ENCODE measurements at places on chromosomes 7 and 10. TPM values are rescaled to one million over a fixed set of nuclear protein-coding genes. Genes with fewer than 3 reads are reported as not detected.

- no peak for DNase-seq
Observed at GRCh38 chr10:124674768-124675222, 69.4 kb downstream of the FAM53B start.

DNA sequence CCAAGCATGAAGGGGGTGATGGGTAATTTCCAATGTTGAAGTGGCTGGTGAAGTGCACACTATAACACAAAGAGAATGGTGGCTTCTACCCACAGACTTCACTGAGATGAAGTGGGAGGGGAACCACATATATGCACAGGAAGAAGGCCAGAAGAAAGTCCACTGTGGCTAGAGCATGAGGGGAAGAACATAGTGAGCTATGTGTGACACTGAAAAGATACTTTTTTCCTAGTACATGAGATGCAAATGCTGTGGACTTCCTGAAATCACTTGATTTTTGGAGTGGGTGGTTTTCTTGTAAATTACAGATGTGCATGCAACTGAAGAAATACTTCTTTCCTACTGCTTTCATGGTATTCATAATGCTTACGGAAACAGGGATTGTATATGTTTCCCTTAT, 115.6 kb upstream of the PHYHIPL start:
- no peak for DNase-seq

DNA sequence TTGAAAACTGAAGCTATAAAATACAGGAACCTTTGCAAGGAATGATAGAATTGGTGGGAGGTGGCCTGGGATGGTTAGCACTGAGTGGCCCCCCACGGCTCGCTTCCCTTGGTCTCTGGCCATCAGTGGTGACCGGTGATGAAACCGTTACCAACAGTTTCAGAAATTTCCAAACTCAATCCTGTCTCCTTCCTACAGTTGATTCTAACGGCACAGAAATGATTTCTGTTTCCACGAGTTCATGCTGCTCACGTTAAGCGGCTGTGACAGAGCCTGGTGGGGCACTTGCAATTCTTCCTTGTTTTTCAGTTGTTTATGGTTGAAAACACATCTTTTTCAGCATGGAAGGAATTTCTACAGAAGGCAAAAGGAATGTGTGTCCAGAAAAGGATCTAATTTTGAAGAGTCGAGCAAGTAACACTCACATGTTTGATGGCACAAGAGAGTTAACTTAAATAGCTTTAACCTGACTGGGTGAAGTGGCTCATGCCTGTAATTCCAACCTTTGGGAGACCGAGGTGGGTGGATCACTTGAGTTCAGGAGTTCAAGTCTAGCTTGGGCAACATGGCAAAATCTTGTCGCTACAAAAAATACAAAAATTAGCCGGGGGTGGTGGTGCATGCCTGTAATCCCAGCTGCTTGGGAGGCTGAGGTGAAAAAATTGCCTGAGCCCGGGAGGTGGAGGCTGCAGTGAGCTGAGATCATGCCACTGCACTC, 100.1 kb downstream of the DNAJB6 start:
- no peak for DNase-seq

STEAP2 gene
- 28.4 TPM for total RNA-seq

DNA sequence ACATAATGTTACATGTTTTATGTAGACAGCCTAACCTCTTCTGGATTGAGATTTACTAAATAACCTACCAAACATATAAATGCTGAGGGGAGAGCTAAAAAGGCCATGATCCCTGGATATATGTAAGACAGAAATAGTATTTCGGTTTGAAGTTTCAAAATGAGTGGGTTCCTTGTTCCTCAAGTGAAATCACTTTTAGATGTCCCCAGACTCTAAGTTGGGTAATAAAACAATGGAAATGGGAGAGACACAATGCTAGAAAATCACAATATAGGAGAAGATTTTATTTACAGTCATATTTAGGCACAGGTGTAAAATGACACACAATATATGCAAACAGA, 56.5 kb downstream of the SHTN1 start:
- DNase-seq: no peak

DNA sequence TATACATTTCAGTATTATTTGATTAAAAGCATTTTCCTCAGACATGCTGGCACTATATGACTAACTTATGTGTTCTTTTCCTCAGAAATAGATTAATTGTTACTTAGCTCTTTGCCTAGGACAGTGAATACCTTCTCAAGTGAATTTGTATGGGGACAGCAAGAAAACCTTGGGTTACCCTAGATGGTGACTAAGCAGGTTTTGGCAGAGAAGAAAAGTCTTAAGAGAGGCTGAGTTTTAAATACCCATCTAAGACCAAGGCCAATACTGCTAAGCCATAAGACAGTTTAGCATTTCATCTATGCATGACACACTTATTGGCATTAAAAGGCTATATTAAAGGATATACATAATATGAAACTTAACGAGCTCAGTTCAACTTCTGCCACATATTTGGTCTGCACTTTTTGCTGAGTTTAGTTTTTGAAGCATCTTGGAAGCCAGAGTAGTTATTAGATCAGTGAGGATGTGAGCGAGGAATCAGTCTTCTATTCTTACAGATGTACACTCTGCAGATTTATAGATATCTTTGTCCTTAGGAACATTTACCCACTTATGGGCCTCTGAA, 54.6 kb upstream of the FAM3C start:
- peak; percentile 13 for DNase-seq

- no peak for DNase-seq
Observed at GRCh38 chr10:36888925-36889573, 236.3 kb upstream of the ANKRD30A start.

DNA sequence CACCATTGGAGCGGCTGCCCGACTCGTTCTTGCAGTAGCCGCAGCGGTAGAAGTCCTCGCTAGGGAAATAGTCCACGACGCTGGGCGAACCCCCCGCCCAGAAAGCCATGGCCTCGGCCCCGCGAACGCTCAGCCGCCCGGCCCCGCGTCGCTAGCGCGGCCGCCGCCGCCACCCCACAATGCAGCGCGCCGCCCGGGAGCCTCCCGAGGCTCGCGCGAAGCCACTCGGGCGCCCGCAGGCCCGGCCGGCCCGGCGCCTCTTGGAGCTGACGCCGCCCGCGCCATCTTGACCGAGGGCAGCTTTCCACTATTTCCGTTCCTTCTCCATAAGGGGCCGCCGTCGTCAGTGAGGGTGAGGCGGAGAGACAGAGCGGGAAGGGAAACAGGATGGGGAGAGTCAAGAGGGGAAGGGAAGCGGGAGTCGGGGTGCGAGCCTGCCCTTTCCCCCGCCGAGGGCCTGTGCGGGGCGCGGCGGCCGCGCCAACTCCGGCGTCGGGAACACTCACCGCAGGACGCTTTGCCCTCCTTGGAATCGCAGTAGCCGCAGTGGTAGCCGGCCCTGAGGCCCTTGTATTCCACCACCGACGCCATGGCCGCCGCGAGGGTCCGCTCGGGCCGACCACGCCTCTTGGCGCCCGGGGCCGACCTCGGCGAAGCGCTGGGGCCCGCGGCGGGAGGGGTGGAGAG, at the start of gene ATE1:
TSS of gene ATE1 (minus strand) at position 191 of the 687 bp plus-strand sequence. CDS start at position 109, 82 bp downstream.
- peak; percentile 89 for DNase-seq

GRCh38 chr7:102208826-102209225, 77.8 kb upstream of the SH2B2 start:
- no peak for DNase-seq

- peak; percentile 67 for DNase-seq
Observed at GRCh38 chr10:93916257-93917063, 22.7 kb downstream of the SLC35G1 start.

- DNase-seq: no peak
Observed at GRCh38 chr10:36683421-36683820, 442.0 kb upstream of the ANKRD30A start.

DNA sequence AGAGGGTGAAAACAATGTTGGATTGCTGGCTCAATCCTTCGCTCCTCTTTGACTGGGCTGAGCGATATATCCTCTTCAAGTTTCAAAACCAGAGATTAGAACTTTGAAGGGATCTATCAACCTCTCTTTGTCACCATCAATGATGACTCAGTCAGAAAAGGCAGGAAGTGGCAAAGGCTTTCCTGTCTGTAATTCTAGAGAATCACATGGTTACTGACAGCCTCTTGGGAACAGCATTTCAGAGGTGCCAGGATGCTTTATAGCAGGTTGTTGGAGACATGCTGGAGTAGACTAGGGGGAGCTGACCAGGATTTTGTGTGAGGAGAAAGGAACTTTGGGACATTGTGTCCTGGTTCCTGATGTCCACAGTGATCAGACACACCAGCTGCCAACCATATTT, 81.3 kb downstream of the PRKCQ start:
- DNase-seq: no peak

ATRNL1 gene
- total RNA-seq: 7.3 TPM

DNA sequence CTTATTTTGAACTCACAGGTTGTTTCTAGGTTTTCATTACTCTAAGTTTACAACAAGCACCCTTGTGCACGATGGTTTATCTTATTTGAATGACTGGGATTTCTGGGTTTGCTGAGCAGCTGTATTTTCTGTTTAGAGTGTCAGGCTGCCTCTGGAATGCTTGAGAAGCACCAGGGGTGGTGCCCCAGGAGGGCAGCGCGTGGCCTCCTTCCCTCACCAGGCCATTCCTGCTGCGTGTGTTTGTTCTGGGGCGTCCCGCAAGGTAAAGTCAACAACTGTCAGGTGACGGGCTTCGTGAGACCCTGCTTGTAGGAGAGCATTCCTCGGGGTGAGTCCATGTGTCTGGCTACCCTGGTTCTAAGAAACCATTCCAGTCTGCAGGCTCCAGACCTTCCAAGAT, 54.9 kb downstream of the FAM171A1 start:
- no peak for DNase-seq

GRCh38 chr10:16870331-16870730, 53.1 kb upstream of the RSU1 start:
- no peak for DNase-seq

Measured in fibroblast of the aortic adventitia (primary cell).